ENCODE measurements at places on chromosomes 3 and 15.

GRCh38 chr15:78060232-78060631 lies 17.3 kb downstream of the TBC1D2B start:
- H3K4me1 ChIP-seq, result peaks cover 58% of the 10 kb centered on the region
- no peak for DNase-seq
- no peaks in the 10 kb centered on the region for H3K36me3 ChIP-seq
- no peak overlapping the region for H3K27ac ChIP-seq
- no peaks in the 10 kb centered on the region for H3K27me3 ChIP-seq
- no peak overlapping the region for H3K4me3 ChIP-seq

- no peak for DNase-seq
Observed at GRCh38 chr15:50077651-50078050, 41.4 kb downstream of the ATP8B4 start.

- H3K36me3 ChIP-seq, result peaks cover 11% of the 10 kb centered on the region
- H3K27ac ChIP-seq, result peak overlapping the region; percentile 99
- peak overlapping the region; percentile 58 for H3K4me3 ChIP-seq
- H3K4me1 ChIP-seq, result peaks cover 29% of the 10 kb centered on the region
Observed at GRCh38 chr3:4986782-4987537, 7.7 kb downstream of the BHLHE40 start.

- H3K27ac ChIP-seq, result no peak overlapping the region
- no peaks in the 10 kb centered on the region for H3K36me3 ChIP-seq
Observed at GRCh38 chr3:42936157-42936981, 30.4 kb downstream of the ZNF662 start.

DNA sequence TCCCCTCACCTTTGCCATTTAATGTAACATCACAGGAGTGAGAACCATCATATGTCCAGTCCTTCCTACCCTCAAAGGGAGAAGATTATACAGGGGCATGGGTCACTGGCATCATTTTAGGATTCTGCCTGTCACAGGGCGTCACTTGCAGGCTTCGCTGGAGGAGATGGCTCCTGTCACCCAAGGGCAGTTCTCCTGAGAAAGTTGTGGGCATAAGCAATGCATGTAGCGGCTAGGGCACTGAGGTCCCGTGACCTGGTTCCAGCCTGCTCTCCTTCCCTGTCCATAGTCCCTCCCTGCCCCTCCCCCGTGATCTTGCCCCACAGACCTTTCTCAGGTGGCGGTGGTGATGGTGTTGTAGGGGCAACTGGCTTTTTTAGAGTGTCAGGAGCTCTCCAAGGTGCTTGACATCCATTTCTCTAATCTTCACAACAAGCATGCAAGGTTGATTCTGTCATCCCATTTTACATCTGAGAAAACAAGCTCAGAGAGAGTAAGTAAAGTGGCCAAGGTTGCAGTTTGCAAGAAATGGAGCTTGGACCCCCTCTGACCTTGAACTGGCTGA lies 241.5 kb upstream of the CTDSPL start:
- H3K27me3 ChIP-seq, result no peaks in the 10 kb centered on the region
- no peak overlapping the region for H3K27ac ChIP-seq
- no peaks in the 10 kb centered on the region for H3K4me1 ChIP-seq
- no peak overlapping the region for H3K4me3 ChIP-seq

GRCh38 chr15:85742186-85742821 lies 52.4 kb downstream of the KLHL25 start:
- peaks cover 92% of the 10 kb centered on the region for H3K36me3 ChIP-seq
- no peaks in the 10 kb centered on the region for H3K27me3 ChIP-seq
- H3K4me3 ChIP-seq, result no peak overlapping the region
- H3K4me1 ChIP-seq, result peaks cover 11% of the 10 kb centered on the region
- H3K27ac ChIP-seq, result peak overlapping the region; percentile 63
- no peak for DNase-seq

DNA sequence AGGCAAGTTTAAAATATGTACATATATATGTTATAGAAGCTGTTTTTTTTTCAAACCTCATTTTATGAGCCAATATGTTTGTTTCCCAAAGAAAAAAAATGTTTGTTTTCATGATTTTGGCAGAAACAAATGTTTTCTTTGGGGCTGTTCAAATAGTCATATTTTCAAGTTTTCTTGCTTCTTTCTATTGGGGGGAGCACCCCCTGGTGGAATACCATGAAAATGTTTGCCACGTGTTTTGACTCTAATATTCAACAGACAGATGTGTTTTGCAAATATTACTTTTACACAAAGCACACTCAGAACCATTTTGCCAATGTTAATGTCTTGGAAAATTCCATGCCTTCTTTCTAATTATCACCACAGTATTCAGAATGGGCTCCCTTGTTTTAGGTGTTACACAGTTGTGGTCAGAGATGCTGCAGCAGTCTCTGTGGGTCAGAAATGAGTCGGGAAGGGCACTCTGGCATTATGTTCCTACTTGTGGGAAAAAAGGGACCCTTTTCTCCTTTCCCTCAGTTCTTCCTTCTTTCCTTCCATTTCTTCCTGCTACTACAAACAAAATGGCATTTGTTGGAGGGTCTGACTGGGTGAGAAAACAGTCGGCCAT lies 817.0 kb downstream of the TUSC7 start:
- H3K27ac ChIP-seq, result no peak overlapping the region
- no peak for DNase-seq
- no peak overlapping the region for H3K4me3 ChIP-seq
- no peaks in the 10 kb centered on the region for H3K36me3 ChIP-seq
- H3K27me3 ChIP-seq, result no peaks in the 10 kb centered on the region

DNA sequence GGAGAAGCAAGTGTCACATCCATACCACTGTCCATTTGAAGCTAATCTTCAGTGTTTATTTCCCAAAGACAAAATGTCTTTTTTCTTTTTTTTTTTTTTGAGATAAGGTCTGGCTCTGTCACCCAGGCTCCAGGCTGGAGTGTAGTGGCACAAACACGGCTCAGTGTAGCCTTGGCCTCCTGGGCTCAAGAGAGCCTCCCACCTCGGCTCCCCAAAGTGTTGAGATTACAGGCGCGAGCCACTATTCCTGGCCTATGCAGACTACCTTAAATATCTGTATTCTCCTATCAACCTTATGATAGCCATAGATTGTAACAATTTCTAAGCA lies 27.7 kb upstream of the VPS33B start:
- no peak overlapping the region for H3K4me3 ChIP-seq
- H3K36me3 ChIP-seq, result no peaks in the 10 kb centered on the region
- no peaks in the 10 kb centered on the region for H3K27me3 ChIP-seq
- DNase-seq, result no peak
- no peaks in the 10 kb centered on the region for H3K4me1 ChIP-seq
- H3K27ac ChIP-seq, result no peak overlapping the region

- H3K27ac ChIP-seq, result no peak overlapping the region
- H3K27me3 ChIP-seq, result no peaks in the 10 kb centered on the region
- H3K4me1 ChIP-seq, result no peaks in the 10 kb centered on the region
- H3K4me3 ChIP-seq, result no peak overlapping the region
- H3K36me3 ChIP-seq, result no peaks in the 10 kb centered on the region
- DNase-seq, result no peak
Observed at GRCh38 chr3:71415681-71416122, 167.8 kb downstream of the FOXP1 start.

- no peaks in the 10 kb centered on the region for H3K27me3 ChIP-seq
- no peaks in the 10 kb centered on the region for H3K4me1 ChIP-seq
- no peak overlapping the region for H3K27ac ChIP-seq
- no peak overlapping the region for H3K4me3 ChIP-seq
Observed at GRCh38 chr3:107356706-107357105, 20.5 kb upstream of the CCDC54 start.

- H3K36me3 ChIP-seq, result no peaks in the 10 kb centered on the region
- no peak for DNase-seq
- peak overlapping the region; percentile 37 for H3K4me3 ChIP-seq
- peaks cover 2% of the 10 kb centered on the region for H3K4me1 ChIP-seq
- H3K27ac ChIP-seq, result peak overlapping the region; percentile 1
- no peaks in the 10 kb centered on the region for H3K27me3 ChIP-seq
Observed at GRCh38 chr3:120678331-120678947, 3.6 kb downstream of the HGD start.

DNA sequence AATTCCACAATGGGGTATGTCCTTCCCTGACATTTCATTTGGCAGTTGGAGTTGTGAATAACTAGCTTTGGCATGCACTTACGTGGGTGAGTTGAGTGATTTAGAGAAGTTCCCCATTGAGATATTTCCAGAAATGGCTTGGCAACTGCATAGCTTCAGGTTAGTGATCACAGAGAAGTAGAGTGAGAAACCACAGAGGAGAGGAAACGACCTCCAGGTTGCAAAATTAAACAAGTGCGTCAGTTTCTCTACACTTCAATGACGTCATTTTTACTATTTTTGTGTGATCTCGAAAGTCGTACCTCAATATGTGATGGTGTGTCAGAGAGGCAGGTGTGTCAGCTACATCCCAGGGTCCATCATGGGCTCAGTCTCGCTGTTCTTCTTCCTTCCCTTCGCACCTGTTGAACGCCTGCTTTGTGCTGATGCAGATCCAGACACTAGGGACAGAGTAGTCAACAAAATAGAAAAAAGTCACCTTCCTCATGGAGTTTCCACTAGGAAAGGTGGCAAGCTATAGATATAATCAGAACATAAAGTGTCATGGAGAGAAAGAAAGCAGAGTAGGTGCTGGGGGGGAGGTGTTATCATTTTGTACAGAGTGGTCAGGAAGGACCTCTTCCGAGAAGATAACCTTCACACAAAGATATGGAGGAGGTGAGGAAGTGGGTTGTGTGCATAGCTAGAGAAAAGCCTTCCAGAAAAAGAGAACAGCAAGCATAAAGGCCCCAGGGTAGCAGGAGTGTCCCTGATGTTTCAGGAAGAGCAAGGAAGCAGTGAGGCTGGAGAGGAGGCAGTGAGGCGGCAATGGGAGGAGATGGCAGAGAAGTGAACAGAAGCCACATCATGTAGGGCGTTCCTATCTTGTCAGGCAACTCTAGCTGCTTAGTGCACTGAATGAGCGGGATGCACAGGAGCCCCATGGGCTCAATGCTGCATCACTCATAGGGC lies 75.6 kb downstream of the MCTP2 start:
- no peak for DNase-seq
- no peak overlapping the region for H3K27ac ChIP-seq
- H3K4me1 ChIP-seq, result no peaks in the 10 kb centered on the region
- no peaks in the 10 kb centered on the region for H3K27me3 ChIP-seq
- no peak overlapping the region for H3K4me3 ChIP-seq

- no peaks in the 10 kb centered on the region for H3K36me3 ChIP-seq
- no peak for DNase-seq
Observed at GRCh38 chr3:7793786-7794185, 707.8 kb upstream of the LMCD1 start.

- no peak overlapping the region for H3K27ac ChIP-seq
- H3K27me3 ChIP-seq, result no peaks in the 10 kb centered on the region
- no peaks in the 10 kb centered on the region for H3K4me1 ChIP-seq
- H3K4me3 ChIP-seq, result no peak overlapping the region
- no peaks in the 10 kb centered on the region for H3K36me3 ChIP-seq
Observed at GRCh38 chr3:44237161-44237560, 4.5 kb upstream of the TOPAZ1 start.

- no peaks in the 10 kb centered on the region for H3K27me3 ChIP-seq
- H3K36me3 ChIP-seq, result peaks cover 2% of the 10 kb centered on the region
- H3K27ac ChIP-seq, result no peak overlapping the region
Observed at GRCh38 chr3:179196098-179196497, 47.9 kb downstream of the PIK3CA start.

GRCh38 chr15:63385911-63386531 lies 4.4 kb upstream of the CA12 start:
- no peak overlapping the region for H3K4me3 ChIP-seq
- no peaks in the 10 kb centered on the region for H3K36me3 ChIP-seq
- no peaks in the 10 kb centered on the region for H3K27me3 ChIP-seq
- no peak for DNase-seq
- no peak overlapping the region for H3K27ac ChIP-seq
- H3K4me1 ChIP-seq, result peaks cover 3% of the 10 kb centered on the region

DNA sequence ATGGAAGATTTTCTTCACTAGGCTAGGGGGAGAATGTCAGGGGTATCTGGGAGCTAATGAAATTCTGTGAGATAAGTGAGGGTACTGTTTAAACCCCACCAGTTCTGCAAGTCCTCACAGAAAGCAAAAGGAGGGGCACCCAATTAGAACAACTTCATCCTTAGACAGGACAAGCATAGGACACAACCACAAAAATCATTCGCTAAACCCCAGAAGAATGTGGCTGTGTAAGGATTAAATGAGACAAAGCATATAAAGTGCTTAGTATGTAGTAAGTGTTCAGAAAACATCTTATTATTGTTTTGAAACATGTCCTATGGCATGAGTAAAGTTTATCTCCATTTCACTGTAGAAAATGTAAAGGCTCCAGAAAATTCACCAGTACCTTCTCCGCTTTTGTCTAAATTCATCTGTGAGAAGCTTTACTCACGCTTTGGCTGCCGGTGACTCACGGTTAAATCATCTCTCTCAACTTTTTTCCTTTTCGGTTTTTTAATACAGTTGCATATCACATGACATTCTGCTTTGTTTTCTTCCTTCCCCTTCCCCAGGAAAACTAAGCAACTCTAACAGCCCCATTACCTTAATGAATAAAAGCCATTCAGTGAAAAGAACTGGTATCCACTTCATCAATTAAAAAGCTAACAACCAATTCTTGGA lies 1.7 kb downstream of the CLRN1 start:
- no peak for DNase-seq
- H3K36me3 ChIP-seq, result no peaks in the 10 kb centered on the region
- H3K4me1 ChIP-seq, result no peaks in the 10 kb centered on the region
- H3K27ac ChIP-seq, result no peak overlapping the region
- H3K4me3 ChIP-seq, result no peak overlapping the region
- H3K27me3 ChIP-seq, result no peaks in the 10 kb centered on the region

DNA sequence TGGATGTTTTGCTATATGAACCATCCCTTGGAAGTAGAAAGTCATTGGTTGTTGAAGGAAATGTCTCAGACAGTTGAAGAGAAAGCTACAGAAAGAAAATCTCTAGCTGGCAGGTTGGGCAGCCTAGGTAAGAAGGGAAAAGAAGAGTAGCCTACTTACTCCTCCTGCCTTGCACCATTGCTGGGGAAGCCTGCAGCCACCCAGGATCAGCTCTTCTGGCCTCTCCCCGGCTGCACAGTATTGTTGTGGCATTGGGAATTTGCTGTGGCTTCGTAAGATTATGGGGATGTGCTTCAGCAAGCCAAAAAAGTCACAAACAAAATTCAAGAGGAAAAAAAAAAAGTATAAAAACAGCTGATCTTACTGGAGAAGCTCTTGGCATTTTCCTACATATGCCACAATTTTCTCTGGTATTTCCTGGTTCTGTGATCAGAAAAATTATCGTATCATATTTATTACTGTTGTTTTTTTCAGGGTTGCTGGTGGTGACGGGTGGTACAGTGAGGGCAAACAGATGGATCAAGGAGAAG lies 154.2 kb downstream of the TIGIT start:
- no peak overlapping the region for H3K4me3 ChIP-seq
- DNase-seq, result no peak
- no peaks in the 10 kb centered on the region for H3K4me1 ChIP-seq

GRCh38 chr3:41137686-41138111 lies 61.6 kb upstream of the CTNNB1 start:
- H3K36me3 ChIP-seq, result no peaks in the 10 kb centered on the region
- no peaks in the 10 kb centered on the region for H3K27me3 ChIP-seq
- no peak overlapping the region for H3K4me3 ChIP-seq

DNA sequence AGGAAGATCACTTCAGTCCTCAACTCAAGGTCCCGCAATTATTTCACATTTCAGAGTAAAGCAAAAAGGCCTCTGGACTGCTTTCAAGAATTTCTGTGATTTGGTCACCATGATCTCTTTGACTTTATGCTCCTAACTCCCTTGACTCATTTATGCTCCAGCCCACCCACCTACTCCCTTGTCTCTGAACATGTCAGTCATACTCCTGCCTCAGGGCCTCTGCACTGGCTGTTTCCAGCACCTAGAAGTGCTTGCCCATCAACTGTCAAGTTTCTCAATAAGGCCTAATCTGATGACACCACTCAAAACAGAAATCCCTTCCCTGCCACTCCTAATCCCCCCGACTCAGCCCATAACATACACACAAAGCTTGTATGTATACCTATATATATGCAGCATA lies 36.1 kb upstream of the CSPG5 start:
- no peaks in the 10 kb centered on the region for H3K4me1 ChIP-seq
- H3K27ac ChIP-seq, result no peak overlapping the region
- no peaks in the 10 kb centered on the region for H3K27me3 ChIP-seq
- H3K36me3 ChIP-seq, result peaks cover 38% of the 10 kb centered on the region
- H3K4me3 ChIP-seq, result no peak overlapping the region
- DNase-seq, result no peak

Measured in ascending aorta (tissue), 2 donors.